HFF-Myc (cell line): ENCODE measurements at places on chromosomes 7 and 10.

DNA sequence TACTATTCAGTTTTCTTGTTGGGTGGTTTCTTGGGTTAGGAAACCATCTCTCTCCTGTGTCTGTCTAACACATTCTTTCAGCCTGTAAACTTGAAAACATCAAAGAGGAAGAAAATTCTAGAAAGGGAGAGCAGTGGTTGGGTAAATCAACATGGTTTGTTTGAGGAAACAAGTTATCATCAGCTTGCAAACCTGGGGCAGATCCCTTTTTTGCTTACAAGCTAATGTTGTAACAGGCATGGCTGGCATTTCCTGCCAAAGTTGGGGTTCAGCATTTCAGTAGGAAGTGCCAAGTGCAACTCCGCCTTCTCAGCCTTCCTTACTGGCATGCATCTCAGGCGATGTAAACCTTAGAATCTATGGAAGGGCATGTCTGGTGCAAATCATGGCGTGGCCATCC lies 112.6 kb downstream of the EEPD1 start:
- no peak for DNase-seq

DNA sequence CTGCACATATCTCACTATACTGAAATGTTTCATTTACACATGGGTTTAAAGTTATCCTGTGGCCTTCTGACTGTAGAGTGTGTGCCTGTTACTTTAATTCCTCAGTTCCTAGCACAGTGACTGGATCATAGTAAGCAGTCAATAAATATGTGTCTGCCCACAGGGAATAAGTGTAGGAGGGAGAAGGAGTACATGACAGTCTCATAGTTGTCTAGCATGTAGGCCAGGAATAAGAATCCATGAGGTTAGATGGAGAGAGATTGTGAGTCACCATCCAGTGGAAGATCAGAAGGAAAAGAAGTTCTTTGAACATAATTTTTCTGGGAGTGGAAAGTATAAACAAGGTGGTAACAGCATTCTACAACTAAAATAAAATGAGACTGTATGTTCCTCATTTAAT lies 36.6 kb upstream of the SEMA3A start:
- DNase-seq: no peak

DNA sequence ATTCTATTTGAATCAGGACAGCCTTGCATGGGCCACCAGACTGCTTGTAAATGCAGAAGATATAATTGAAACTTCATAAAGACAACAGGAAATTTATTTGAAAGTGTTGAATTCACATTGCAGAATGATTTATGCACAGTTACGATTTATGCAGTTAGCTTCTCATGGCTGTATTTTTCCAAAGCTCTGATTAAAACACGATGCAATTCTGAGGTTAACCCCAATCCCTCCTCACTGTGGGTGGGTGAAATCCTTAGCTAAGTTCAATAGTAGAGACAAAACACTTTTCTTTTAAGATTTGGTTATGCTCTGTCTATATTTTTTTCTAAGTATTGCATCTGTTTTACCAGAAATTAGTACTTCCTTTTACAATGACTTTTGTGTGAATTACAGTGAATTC lies 728.8 kb upstream of the IGFBP3 start:
- no peak for DNase-seq

GRCh38 chr7:141956084-141956483 lies 9.3 kb upstream of the CLEC5A start:
- DNase-seq: no peak

DNA sequence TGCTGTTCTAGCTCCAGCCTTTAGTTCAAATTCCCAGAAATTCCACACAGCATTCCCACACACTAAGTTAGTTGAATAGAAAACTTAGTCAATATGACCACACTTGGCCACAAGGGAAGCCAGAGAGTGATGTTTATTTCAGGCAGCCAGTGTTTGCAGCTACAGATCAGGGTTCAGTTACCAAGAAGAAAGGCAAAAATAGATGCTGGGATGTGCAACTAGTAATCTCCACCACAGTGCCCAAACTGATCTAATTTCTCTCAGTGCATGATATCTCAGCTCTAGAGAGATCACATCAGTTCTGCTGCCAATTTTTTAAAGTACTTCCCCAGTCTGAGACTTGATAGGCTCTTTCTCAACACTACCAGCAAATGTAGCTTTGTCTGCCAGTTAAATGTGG lies 17.6 kb downstream of the SLF2 start:
- no peak for DNase-seq

DNA sequence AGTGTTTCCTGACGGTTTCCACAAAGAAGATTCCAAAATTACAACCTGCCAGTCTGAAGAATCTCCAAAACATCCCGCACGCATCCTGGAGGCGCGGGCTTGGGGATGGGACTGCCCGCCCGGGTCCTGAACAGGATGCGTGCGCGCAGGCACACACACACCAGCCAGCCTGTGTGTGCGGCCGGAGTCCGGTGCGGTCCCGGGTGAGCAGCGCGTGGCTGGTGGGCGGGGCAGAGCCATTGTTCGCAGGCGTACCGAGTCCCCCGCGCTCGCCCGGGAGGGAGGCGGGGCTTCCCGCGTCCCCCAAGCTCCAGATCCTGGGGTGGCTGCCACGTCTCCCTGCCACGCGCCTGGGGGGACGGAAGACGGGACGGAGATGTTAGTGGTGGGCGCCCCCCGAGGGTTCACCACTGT lies 675 bp upstream of the SCD start:
- no peak for DNase-seq

DNA sequence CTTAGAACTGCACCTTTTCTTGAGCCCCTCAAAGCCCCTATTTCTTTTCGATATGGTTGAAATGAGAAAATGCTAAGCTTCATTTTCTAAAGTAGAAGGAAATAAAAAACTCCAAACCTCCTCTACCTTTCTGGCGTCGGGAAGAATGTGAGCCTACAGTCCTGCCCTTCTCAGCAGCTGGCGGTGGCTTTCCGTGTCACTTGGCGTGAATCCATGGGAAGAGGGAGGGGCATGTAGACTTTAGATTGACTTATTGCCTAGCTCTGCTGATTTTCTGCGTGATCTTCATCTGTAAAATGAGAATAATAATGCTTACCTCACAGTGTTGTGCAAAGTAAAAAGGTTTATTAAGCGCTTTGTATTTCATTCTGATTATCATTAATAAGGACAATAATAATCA lies 35.0 kb downstream of the PRR15 start:
- DNase-seq: no peak
